Kidney glomerular epithelial cell (primary cell): ENCODE measurements at places on chromosomes 1 and 21.

DNA sequence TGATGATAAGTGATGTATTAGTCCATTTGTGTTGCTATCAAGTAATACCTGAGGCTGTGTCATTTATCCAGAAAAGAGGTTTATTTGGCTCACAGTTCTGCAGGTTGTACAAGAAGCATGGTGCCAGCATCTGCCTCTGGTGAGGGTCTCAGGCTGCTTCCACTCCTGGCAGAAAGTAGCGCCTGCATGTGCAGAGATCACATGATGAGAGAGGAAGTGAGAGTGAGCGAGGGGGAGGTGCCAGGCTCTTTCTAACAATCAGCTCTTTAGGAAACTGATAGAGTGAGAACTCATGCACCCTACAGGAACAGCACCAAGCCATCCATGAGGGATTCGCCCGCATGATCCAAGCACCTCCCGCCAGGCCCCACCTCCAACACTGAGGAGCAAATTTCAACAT, 2.2 kb upstream of the FHAD1 start:
- no peak for DNase-seq

GRCh38 chr1:178633056-178633455, 92.0 kb upstream of the RALGPS2 start:
- peak; percentile 78 for DNase-seq

- peak; percentile 6 for DNase-seq
Observed at GRCh38 chr1:44894591-44894990, 51.5 kb upstream of the PTCH2 start.

DNA sequence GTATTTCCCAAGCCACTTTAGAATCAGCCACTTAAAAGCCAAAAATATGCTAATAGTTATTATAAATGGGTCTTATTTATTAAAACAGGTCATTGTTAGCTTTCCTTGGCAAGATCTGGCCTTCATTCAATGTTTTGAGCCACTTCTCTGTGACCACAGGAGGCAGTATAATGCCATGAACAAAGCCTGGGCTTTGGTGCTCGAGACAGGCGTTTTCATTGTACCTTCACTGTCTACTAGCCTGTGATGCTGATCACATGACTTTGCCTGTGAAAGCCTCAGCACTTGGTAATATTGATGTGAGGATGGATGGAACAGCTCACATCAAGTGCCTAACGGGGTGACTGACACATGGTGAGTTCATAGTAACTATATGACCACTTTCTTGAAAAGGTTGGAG, 217.0 kb downstream of the RWDD3 start:
- DNase-seq: no peak

- DNase-seq: no peak
Observed at GRCh38 chr1:53419034-53419433, 40.2 kb upstream of the DMRTB1 start.

- DNase-seq: no peak
Observed at GRCh38 chr1:93997756-93998155, 88.5 kb upstream of the GCLM start.

DNA sequence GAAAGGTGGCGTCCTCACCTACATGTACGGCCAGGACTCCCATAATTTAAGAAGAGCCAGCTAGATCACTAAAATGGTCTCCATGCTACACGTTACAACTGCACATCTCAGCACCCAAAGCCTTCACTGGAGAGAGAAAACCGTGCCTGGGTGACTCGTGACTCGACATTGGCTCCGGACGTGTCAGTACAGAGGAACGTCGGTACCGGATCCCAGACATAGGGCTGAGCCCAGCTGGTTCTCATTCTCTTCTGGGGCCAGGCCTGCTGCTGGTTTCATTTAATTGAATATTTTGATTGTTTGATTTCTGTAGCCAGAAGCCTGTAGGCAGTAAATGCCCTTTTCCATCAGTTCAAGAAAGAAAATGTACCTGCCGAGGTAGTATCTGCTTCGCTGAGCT, 93.1 kb downstream of the HHIPL2 start:
- no peak for DNase-seq

- peak; percentile 98 for DNase-seq
Observed at GRCh38 chr21:29024474-29025327, at the start of gene USP16. TSS of gene USP16 (plus strand) at chr21:29024668. CDS start at chr21:29027914, 3,246 bp downstream.

GRCh38 chr1:85576266-85576641, 4.3 kb upstream of the CCN1 start:
- DNase-seq: peak; percentile 28

GRCh38 chr1:244049162-244050013, 1.7 kb upstream of the ZBTB18 start:
- DNase-seq: no peak

- DNase-seq: no peak
Observed at GRCh38 chr1:196481616-196482015, 126.6 kb downstream of the KCNT2 start.

GRCh38 chr1:30856260-30856790, 52.2 kb downstream of the SDC3 start:
- DNase-seq: no peak

DNA sequence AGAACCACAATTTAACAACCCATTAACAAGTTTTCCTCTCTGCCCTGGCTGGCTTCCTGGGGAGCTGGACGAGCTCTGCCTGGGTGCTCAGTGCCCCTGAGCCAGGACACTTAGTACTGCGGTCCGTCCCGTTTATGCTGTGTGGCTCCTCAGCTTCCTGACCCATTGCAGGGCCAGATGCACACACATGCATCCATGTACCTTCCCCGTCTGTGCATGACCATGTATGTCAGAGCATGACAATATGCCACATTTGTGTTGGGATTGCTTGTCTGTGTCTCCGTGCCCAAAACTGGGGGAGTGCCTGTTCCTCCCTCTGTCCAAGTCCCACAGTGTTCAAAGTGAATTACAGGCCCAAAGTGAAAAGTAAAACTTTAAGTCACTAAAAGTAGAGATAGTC, 9.7 kb upstream of the TFF3 start:
- no peak for DNase-seq

DNA sequence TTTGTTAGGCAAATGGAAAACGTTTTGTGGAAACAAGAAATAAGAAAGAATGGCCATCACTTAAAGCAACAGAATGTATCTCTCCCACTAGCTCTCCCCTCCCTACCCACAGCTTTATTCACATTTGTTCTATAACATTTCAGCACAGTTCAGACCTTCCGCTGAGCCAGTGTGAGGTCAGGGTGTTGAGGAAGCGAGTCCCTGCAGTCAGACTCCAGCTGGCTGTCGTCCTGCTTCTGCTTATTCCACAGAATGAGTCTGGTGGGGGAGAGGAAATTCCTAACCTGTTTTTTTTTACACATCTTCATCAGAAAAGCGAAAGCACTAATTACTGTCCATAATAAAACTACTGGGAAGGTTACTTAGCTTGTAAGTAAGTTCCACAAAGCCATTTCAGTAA, 39.0 kb downstream of the MRPL39 start:
- DNase-seq: peak; percentile 43

DNA sequence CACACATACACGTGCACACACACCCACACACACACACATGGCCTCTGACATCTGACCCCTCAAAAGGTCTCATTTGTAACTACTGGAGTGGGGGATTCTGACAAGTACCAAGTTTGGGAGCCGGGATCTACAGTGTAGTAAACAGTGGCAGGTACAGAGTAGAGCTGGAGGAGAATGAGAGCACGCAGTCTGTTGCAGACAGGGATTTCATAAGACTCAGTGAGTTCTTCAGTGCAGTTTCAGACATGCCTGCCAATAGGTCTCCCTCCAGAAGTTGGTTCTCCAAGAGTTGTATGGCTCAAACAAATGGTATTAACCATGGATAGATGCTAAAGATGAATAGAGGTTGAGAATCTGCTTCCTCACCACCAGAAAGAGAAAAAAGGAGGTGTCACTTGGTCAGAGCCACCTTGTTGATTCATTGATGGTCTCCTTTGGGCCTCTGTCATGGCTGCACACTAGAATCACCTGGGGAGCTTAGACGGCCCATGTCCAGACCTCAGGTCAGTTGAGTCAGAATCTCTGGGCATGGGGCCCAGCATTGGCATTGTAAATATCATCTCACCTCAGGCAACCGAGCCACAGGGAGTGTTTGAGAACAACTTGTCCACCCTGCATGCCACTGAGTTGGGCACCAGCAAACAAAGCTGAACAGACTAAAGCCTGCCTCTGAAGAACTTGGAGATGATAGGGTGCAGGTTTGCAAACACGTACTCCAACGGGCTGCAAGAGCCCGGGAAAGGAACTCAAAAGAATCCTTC, 122.1 kb downstream of the EDEM3 start:
- no peak for DNase-seq

DNA sequence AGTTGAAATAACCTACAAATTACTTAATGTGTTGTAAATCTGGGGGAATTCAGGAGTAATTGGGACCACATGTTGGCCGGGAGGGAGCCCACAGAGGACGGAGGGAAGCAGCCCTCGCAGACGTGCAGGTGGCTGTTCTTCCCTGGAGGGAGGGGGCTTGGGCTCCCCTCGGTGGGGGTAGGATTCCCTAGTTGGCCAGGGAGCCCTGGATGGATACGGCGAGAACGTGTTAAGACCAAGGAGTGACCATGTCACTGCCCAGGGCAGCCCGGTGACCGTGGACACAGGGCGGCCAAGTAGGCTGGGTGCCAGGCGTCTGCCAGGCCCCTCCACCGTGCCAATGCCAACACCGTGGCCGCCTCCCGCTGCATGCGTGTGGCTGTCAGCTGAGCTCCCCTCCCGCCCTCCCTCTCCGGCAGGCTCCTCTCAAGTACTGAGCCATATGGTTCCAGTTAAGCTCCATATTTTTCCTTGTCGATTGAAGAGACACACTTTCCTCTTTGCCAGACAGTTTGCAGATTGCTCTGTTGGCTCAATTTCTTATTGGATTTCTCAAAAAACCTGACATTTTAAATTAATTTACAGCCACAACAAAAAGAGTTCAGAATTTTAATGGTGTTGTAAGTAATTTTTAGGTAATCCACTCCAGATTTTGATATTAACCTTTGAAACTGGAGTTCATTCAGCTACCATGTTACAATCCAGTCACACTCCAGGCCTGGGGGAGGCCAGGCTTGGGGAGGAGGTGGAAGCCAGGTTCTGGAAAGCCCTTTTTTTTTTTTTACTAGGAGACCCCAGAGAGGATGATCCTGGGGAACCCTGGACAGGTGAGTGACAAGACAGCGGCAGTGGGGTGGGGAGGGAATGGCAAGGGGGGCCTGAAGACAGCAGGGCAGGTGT, 71.2 kb downstream of the CASZ1 start:
- DNase-seq: no peak

- DNase-seq: no peak
Observed at GRCh38 chr1:236247286-236247685, 34.5 kb downstream of the ERO1B start.

GRCh38 chr1:228898582-228898992, 163.3 kb downstream of the RHOU start:
- DNase-seq: no peak

DNA sequence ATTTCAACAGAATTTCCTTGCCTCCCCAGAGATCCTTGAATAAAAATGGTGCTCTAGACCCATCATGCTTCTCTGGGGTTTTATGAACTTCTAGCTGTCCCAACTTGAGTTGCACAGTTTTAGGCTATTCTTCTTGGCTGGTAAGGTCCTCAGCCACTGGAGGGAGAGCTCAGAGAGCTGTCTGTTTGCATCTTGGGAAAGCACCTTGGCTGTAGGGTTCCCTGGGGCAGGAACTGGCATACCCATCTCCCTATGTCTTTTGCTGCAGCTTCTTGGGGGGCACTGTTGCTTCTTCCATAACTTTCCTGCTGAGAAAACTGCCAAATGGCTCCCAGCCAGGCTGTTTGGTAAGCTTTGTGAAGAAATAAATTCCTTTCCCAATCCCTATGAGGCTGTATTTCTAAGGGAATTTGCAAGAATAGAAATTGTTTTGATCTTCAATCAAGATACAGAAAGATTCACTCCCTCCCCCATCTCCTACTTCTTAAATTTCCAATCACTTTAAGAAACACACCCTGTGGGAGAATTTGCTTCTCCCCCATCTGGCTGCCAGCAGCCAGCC, 8.2 kb upstream of the FMOD start:
- no peak for DNase-seq

- DNase-seq: peak; percentile 15
Observed at GRCh38 chr1:217718873-217719272, 87.7 kb downstream of the SPATA17 start.
